ENCODE measurements at places on chromosomes 3 and 15. TPM values are rescaled to one million over a fixed set of nuclear protein-coding genes. Genes with fewer than 3 reads are reported as not detected.

The REC114 gene
- not detected for total RNA-seq

The CCDC54 gene
- total RNA-seq, result not detected

The CADPS gene
- total RNA-seq, result 0.45 TPM

The LRRK1 gene
- 23.5 TPM for total RNA-seq

The MGLL gene
- 301 TPM for total RNA-seq

The TMC3 gene
- not detected for total RNA-seq

The CPOX gene
- 14.7 TPM for total RNA-seq

The TPRG1 gene
- 13.6 TPM for total RNA-seq

The PLXNA1 gene
- 26.3 TPM for total RNA-seq

The MPI gene
- total RNA-seq, result 32.2 TPM

The MNS1 gene
- total RNA-seq, result 0.77 TPM

The RARB gene
- total RNA-seq, result 4.8 TPM

The FRMD4B gene
- total RNA-seq, result 30.5 TPM

The OXTR gene
- total RNA-seq, result 0.06 TPM

The SH2D7 gene
- total RNA-seq, result not detected

The ANKUB1 gene
- total RNA-seq, result not detected

The COL8A1 gene
- 18.5 TPM for total RNA-seq

The GPX1 gene
- 724 TPM for total RNA-seq

The STRA6 gene
- total RNA-seq, result not detected

The GOLGA6L7 gene
- not detected for total RNA-seq

The GAP43 gene
- total RNA-seq, result not detected

The SH3GL3 gene
- total RNA-seq, result not detected

The CLRN1 gene
- not detected for total RNA-seq

The VWA5B2 gene
- total RNA-seq, result not detected

The FBXO40 gene
- 0.13 TPM for total RNA-seq

The RNF111 gene
- total RNA-seq, result 31.8 TPM

The SEMA3B gene
- total RNA-seq, result 22.1 TPM

The FSIP1 gene
- total RNA-seq, result not detected

The CFAP20DC gene
- not detected for total RNA-seq

The EOMES gene
- 0.42 TPM for total RNA-seq

The FGF12 gene
- total RNA-seq, result 4.5 TPM

The RASGRF1 gene
- not detected for total RNA-seq

The CFAP91 gene
- 0.39 TPM for total RNA-seq

The DISP2 gene
- 0.26 TPM for total RNA-seq

The GDPGP1 gene
- total RNA-seq, result 8.1 TPM

The HEG1 gene
- total RNA-seq, result 102 TPM

The MAP1A gene
- total RNA-seq, result 13.8 TPM

The CYP1A2 gene
- total RNA-seq, result not detected

The CX3CR1 gene
- total RNA-seq, result 0.42 TPM

The PLAAT1 gene
- total RNA-seq, result 1.2 TPM

The ACTR8 gene
- 19.5 TPM for total RNA-seq

The SLC22A14 gene
- 0.48 TPM for total RNA-seq

The TTLL3 gene
- 31.0 TPM for total RNA-seq

The FANCI gene
- total RNA-seq, result 6.6 TPM

Data from mesenteric fat pad (tissue), 1 donor.